ENCODE measurements at places on chromosomes 11 and 22. TPM values are rescaled to one million over a fixed set of nuclear protein-coding genes. Genes with fewer than 3 reads are reported as not detected.

DNA sequence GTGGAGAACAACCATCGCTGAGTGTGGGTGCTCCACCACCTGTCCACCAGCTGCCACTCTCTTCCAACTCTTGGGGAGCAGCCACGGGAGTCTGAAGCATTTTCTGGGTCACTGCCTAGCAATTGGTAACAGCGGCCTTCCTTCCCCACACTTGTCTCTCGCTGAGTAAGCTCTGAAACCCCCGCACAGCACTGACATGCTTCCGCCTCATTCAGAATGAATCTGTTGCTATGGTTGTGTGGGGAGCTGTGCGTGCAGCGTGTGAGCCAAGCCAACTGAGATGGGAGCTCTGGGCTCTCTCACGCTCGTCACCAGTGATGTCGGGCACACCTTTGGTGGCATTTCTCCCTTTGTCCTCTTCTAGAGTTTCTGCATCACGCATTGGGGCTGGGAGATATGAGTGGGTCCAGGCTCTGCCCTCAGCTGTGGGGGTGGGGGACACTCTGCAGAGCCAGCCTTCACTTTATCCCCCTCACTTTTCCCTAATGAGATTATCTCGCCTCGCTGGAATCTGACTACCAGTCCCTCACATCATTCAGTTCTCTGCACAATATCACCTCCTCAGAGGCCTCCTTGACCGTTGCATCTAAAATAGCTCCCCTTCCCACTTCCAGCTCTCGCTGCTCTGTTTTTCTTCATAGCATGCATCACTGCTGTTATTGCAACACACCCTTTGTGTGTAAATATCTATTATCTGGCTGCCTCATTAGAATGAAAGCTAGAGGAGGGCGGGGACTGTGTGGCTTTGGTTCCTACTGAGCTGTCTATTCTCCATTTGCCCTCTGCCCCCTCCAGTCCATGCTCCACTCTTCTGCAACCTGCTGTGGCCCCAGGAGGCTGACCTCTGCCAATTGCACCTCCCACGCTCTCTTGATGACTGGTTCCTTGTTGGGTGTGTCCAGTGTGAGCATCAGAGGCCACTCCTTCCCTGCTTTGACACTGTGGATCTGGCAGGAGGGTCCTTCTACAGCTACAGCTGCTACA, 569.9 kb upstream of the CADM1 start:
- DNase-seq: peak; percentile 31
- no peaks in the 10 kb centered on the region for H3K36me3 ChIP-seq
- H3K4me3 ChIP-seq: no peak overlapping the region
- no peaks in the 10 kb centered on the region for H3K4me1 ChIP-seq

GRCh38 chr22:40855071-40855978, 1.1 kb downstream of the ST13 start:
- no peaks in the 10 kb centered on the region for H3K4me1 ChIP-seq
- no peaks in the 10 kb centered on the region for H3K36me3 ChIP-seq
- H3K27ac ChIP-seq: peak overlapping the region; percentile 96
- peak overlapping the region; percentile 85 for H3K4me3 ChIP-seq
- no peaks in the 10 kb centered on the region for H3K27me3 ChIP-seq

- no peak overlapping the region for H3K27ac ChIP-seq
- H3K4me1 ChIP-seq: no peaks in the 10 kb centered on the region
- no peaks in the 10 kb centered on the region for H3K27me3 ChIP-seq
- no peak for DNase-seq
- no peaks in the 10 kb centered on the region for H3K36me3 ChIP-seq
Observed at GRCh38 chr11:111852103-111852502, 19.3 kb downstream of the ALG9 start.

GRCh38 chr11:128451652-128452470, 135.5 kb downstream of the ETS1 start:
- no peaks in the 10 kb centered on the region for H3K4me1 ChIP-seq
- H3K27ac ChIP-seq: peak overlapping the region; percentile 49
- no peak overlapping the region for H3K4me3 ChIP-seq
- DNase-seq: no peak
- no peaks in the 10 kb centered on the region for H3K36me3 ChIP-seq

- H3K4me1 ChIP-seq: no peaks in the 10 kb centered on the region
- H3K27ac ChIP-seq: no peak overlapping the region
- no peaks in the 10 kb centered on the region for H3K36me3 ChIP-seq
- no peak overlapping the region for H3K4me3 ChIP-seq
- DNase-seq: no peak
Observed at GRCh38 chr11:122004446-122004845, 111.6 kb downstream of the BLID start.

DNA sequence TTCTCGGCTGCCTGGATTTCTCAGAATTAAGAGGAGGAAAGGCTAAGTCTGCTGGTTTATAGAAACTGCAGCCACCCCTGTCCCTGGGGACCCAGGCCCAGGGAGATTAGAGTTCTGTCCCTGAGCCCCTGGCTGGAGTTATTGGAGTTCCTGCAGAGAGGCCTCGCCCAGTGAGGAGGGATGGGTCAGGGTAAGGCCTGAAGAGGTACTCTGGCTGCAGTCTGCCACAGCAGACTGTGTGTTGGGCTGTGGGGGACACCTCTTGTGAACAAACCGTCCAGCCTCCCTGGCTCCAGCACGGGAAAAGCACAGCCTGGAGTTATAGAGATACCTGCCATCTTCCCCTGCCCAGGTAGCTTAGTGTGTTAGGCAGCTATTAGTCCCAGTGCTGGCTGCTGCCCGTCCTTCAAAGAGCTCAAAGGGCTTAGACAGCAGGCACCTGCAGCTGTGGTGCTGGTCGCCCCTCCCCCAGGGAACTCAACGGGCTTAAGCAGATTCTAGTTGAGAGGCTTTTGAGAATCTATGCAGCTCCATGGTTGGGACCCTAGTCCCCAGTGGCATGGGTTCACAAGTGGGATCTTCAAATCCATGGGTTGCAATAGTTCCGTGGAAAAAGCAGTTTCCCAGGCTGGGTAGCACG, 36.6 kb upstream of the MUC15 start:
- H3K4me3 ChIP-seq: no peak overlapping the region
- no peak for DNase-seq
- H3K27ac ChIP-seq: no peak overlapping the region

- H3K27ac ChIP-seq: no peak overlapping the region
- no peaks in the 10 kb centered on the region for H3K4me1 ChIP-seq
- H3K36me3 ChIP-seq: no peaks in the 10 kb centered on the region
- no peak for DNase-seq
- H3K4me3 ChIP-seq: no peak overlapping the region
Observed at GRCh38 chr11:3011891-3012885, 20.1 kb upstream of the NAP1L4 start.

DNA sequence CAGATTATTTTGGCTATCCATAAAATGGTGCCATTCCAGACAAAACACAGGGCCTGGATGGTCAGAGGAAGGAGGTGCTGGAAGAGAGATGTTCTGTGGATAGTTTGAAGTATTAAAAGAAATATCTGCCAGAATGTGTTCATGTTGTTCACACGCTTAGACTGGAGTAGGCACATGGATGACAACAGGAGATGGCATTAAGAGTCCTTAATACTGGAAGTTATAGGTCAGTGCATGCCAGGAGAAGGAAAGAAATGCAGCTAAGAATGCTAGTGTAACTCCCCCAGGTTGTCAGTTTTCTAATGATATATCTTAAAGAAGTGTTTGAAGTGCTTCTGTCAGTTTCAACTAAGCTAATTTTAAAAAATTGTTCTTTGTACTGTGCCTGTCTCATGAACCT, 20.2 kb downstream of the KREMEN1 start:
- DNase-seq: no peak
- H3K36me3 ChIP-seq: no peaks in the 10 kb centered on the region
- H3K4me3 ChIP-seq: no peak overlapping the region
- no peaks in the 10 kb centered on the region for H3K4me1 ChIP-seq
- H3K27ac ChIP-seq: peak overlapping the region; percentile 75

GRCh38 chr11:111922803-111923202, 4.1 kb downstream of the C11orf52 start:
- no peaks in the 10 kb centered on the region for H3K27me3 ChIP-seq
- peak overlapping the region; percentile 94 for H3K27ac ChIP-seq
- DNase-seq: no peak
- no peaks in the 10 kb centered on the region for H3K36me3 ChIP-seq
- H3K4me3 ChIP-seq: no peak overlapping the region
- peaks cover 4% of the 10 kb centered on the region for H3K4me1 ChIP-seq

DNA sequence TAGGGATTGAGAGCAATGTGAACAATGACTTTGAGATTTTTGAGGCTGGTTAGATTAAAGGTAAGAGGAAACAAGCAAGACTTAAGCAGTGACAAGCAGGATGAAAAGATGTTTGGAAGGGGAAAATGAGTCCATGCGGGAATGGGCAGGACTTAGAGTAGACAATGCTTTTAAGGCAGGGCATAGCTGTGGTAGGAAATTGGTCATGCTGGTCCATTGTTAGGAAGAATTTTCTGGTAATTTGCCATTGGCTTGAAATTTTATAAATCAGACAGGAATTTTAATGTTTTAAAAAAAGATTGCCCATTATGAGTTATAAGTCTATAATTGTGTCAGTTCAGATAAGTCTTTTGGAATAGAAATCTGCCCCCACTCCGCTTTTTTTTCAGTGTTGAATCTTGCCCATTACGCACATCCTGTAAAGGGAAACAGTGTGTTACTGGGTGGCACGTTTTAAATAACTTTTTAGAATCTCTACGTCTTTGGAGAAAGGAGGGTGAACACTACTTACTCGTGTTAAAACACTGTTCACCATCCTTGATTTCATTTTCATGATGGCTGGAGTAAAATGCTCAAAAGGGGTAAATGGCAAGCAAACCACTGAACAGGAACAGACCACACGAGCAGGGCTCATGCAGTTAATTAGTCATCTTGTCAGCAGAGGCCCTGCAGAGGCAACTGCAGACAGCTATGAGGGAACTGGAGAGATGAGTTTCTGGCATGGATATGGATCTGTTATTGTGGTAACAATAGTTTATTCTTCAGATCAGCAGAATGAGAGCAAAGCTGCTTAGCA, 25.0 kb downstream of the SWAP70 start:
- peaks cover 19% of the 10 kb centered on the region for H3K4me1 ChIP-seq
- no peak for DNase-seq
- H3K27ac ChIP-seq: peak overlapping the region; percentile 77

- H3K36me3 ChIP-seq: no peaks in the 10 kb centered on the region
- no peak overlapping the region for H3K4me3 ChIP-seq
- no peaks in the 10 kb centered on the region for H3K4me1 ChIP-seq
- H3K27me3 ChIP-seq: no peaks in the 10 kb centered on the region
- DNase-seq: no peak
- H3K27ac ChIP-seq: no peak overlapping the region
Observed at GRCh38 chr22:25970374-25970911, 198.8 kb upstream of the SEZ6L start.

GRCh38 chr11:123247496-123247799, 52.4 kb upstream of the CLMP start:
- H3K27me3 ChIP-seq: no peaks in the 10 kb centered on the region
- H3K4me1 ChIP-seq: no peaks in the 10 kb centered on the region
- no peak overlapping the region for H3K27ac ChIP-seq
- H3K4me3 ChIP-seq: no peak overlapping the region
- H3K36me3 ChIP-seq: no peaks in the 10 kb centered on the region

GRCh38 chr11:13868710-13869397, 93.7 kb upstream of the SPON1 start:
- H3K36me3 ChIP-seq: no peaks in the 10 kb centered on the region
- no peak for DNase-seq
- H3K27ac ChIP-seq: no peak overlapping the region
- H3K4me3 ChIP-seq: no peak overlapping the region
- no peaks in the 10 kb centered on the region for H3K4me1 ChIP-seq

- H3K4me1 ChIP-seq: no peaks in the 10 kb centered on the region
- no peak overlapping the region for H3K27ac ChIP-seq
- no peaks in the 10 kb centered on the region for H3K27me3 ChIP-seq
- DNase-seq: no peak
- H3K36me3 ChIP-seq: no peaks in the 10 kb centered on the region
- H3K4me3 ChIP-seq: no peak overlapping the region
Observed at GRCh38 chr11:128796270-128796669, 70.8 kb downstream of the KCNJ1 start.

DNA sequence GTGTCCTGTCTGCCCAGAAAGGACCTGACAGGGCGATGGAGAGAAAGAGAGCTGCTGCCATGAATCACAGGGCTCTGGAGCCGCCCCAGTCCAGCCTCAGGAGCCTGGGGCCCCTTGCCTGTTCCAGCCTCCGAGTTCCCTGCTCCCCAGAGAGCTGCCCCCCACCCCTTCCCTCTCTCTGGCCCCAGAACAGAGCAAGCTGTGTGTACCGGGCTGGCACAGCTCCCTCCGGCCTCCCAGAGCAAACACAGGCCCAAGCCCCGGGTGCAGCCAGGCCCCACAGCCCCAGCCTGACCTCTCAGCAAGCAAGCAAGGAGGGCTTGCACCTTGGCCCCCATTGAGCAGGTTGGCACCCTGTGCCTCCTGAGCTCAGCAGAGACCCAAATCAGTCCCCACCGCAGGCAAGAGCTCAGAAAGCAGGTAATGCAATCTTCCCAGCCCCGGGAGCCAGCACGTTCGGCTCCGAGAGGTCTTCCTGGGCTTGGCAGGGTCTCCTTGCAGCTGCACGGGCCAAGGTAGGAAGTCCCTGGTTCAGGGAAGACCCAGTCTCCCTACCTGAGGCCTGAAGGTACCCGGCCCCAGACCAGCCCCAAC, 1.4 kb downstream of the PACSIN3 start:
- no peaks in the 10 kb centered on the region for H3K36me3 ChIP-seq
- DNase-seq: no peak
- H3K4me1 ChIP-seq: no peaks in the 10 kb centered on the region
- no peaks in the 10 kb centered on the region for H3K27me3 ChIP-seq
- H3K27ac ChIP-seq: peak overlapping the region; percentile 89

GRCh38 chr22:48957311-48957986, 870.2 kb downstream of the BRD1 start:
- no peak for DNase-seq
- H3K4me3 ChIP-seq: no peak overlapping the region
- H3K4me1 ChIP-seq: no peaks in the 10 kb centered on the region
- H3K27ac ChIP-seq: no peak overlapping the region
- no peaks in the 10 kb centered on the region for H3K36me3 ChIP-seq

- no peaks in the 10 kb centered on the region for H3K4me1 ChIP-seq
- DNase-seq: no peak
- no peak overlapping the region for H3K4me3 ChIP-seq
- no peaks in the 10 kb centered on the region for H3K27me3 ChIP-seq
- no peak overlapping the region for H3K27ac ChIP-seq
Observed at GRCh38 chr11:72609045-72609444, 65.2 kb downstream of the PDE2A start.

GRCh38 chr11:115580927-115581680, 76.9 kb upstream of the CADM1 start:
- H3K4me1 ChIP-seq: no peaks in the 10 kb centered on the region
- no peaks in the 10 kb centered on the region for H3K27me3 ChIP-seq
- H3K36me3 ChIP-seq: no peaks in the 10 kb centered on the region
- H3K4me3 ChIP-seq: no peak overlapping the region
- no peak overlapping the region for H3K27ac ChIP-seq

The SDHD gene
- 157 TPM for total RNA-seq

The PIH1D2 gene
- total RNA-seq: 2.7 TPM

The PANX3 gene
- total RNA-seq: not detected

The RFPL2 gene
- total RNA-seq: not detected

All from uterus (tissue), 4 donors.